ENCODE measurements at places on chromosomes 6 and 20.

- H3K36me3 ChIP-seq: no peaks in the 10 kb centered on the region
- no peak overlapping the region for H3K4me3 ChIP-seq
- no peaks in the 10 kb centered on the region for H3K27me3 ChIP-seq
- H3K27ac ChIP-seq: no peak overlapping the region
- no peaks in the 10 kb centered on the region for H3K4me1 ChIP-seq
- DNase-seq: no peak
Observed at GRCh38 chr6:11585426-11586016, 48.0 kb downstream of the TMEM170B start.

DNA sequence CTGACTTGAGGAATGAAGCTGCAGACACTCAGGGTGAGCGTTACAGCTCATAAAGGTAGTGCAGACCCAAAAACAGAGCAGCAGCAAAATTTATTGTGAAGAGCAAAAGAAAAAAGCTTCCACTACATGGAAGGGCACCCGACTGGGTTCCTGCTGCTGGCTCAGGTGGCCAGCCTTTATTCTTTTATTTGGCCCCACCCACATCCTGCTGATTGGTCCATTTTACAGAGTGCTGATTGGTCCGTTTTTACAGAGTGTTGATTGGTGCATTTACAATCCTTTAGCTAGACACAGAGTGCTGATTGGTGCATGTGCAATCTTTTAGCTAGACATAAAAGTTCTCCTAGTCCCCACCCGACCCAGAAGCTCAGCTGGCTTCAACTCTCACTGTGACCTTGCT lies 95.3 kb upstream of the STMND1 start:
- no peak for DNase-seq
- peaks cover 2% of the 10 kb centered on the region for H3K36me3 ChIP-seq
- H3K4me1 ChIP-seq: peaks cover 6% of the 10 kb centered on the region
- no peak overlapping the region for H3K4me3 ChIP-seq
- H3K27ac ChIP-seq: no peak overlapping the region
- H3K27me3 ChIP-seq: peaks cover 54% of the 10 kb centered on the region

- peaks cover 12% of the 10 kb centered on the region for H3K4me1 ChIP-seq
- H3K27me3 ChIP-seq: peaks cover 2% of the 10 kb centered on the region
- peak overlapping the region; percentile 21 for H3K27ac ChIP-seq
Observed at GRCh38 chr6:109894181-109894580, 83.9 kb upstream of the GPR6 start.

- peaks cover 7% of the 10 kb centered on the region for H3K27me3 ChIP-seq
- DNase-seq: peak; percentile 23
- H3K36me3 ChIP-seq: no peaks in the 10 kb centered on the region
- no peak overlapping the region for H3K27ac ChIP-seq
Observed at GRCh38 chr6:150395388-150396009, 26.7 kb downstream of the IYD start.

DNA sequence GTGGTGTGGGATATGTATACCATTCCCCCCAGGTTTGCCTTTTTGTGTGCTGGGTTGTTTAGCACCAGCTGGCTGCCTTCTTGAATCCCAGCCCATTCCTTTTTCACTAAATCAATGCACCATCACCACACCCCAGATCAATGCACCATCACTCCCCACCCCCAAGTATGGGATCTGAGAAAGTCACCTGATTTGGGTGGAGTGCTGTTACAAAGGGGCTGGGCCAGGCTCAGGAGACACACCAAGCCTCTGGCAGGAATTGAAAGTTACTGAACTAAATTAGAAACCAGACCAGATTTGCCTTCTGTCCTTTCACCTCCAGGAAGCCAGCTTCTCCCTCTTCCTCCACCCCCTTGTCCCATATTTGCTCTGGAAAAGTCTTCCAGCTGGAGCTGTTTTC lies 19.6 kb upstream of the PKHD1 start:
- no peaks in the 10 kb centered on the region for H3K4me1 ChIP-seq
- H3K36me3 ChIP-seq: peaks cover 2% of the 10 kb centered on the region
- H3K4me3 ChIP-seq: no peak overlapping the region
- peaks cover 51% of the 10 kb centered on the region for H3K27me3 ChIP-seq

DNA sequence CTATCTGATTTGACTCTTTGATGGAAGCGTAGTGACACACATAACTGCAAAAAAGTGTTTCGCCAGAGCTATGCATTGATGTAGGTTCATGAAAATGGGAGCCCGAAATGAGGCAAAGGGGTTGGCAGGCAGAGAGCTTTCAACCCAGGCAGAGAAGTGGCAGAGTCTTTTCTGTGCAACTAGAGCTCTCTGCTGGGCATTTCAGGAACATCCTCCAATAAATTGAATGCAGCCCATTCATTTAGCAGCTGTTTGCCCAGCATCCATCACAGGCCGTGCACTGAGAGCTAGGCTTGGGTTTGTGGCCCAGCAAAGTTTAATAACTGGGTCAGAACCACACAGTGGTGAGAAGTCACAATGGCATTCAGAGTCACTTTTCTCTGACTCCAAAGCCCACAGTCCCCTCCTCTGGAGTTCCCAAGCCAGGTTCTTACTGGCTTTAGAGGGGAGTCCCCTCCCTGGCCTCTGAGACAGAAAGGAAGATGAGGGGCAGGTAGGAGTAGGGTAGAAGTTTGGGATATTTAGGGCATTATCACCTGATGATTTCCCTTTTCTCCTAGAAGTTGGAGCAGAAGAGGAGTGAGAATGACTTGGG lies 31.8 kb upstream of the ELMO2 start:
- H3K4me3 ChIP-seq: no peak overlapping the region
- DNase-seq: no peak
- no peaks in the 10 kb centered on the region for H3K4me1 ChIP-seq
- H3K36me3 ChIP-seq: no peaks in the 10 kb centered on the region

- no peak overlapping the region for H3K27ac ChIP-seq
- H3K4me3 ChIP-seq: no peak overlapping the region
- H3K4me1 ChIP-seq: peaks cover 13% of the 10 kb centered on the region
- peaks cover 32% of the 10 kb centered on the region for H3K27me3 ChIP-seq
- DNase-seq: no peak
Observed at GRCh38 chr6:20028562-20028961, 183.7 kb downstream of the MBOAT1 start.

- H3K4me3 ChIP-seq: no peak overlapping the region
- peaks cover 23% of the 10 kb centered on the region for H3K36me3 ChIP-seq
- DNase-seq: no peak
- H3K27ac ChIP-seq: no peak overlapping the region
Observed at GRCh38 chr20:48682529-48683363, 145.1 kb downstream of the PREX1 start.

- no peak overlapping the region for H3K4me3 ChIP-seq
- H3K4me1 ChIP-seq: no peaks in the 10 kb centered on the region
- H3K27ac ChIP-seq: no peak overlapping the region
- DNase-seq: no peak
- peaks cover 40% of the 10 kb centered on the region for H3K36me3 ChIP-seq
Observed at GRCh38 chr20:32165836-32166545, 41.6 kb downstream of the PLAGL2 start.

DNA sequence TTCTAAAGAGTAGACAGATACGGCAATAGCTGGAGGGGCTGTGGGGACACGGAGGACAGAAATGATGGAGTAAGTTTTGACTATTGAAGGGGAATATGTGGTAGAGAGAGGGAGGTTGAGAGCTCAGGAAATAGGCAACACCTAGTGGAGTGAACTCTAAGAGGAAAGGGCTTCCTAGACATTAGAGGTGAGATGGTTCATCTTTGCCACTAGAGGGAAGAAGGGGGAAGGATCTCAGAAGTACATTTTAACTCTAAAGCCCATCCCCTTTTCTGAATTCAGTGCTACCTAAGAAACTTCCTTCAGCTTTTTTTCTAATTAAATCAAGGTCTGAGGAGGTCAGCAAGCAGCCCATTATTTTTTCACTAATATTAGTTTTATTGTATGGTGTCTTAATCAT lies 689.4 kb upstream of the MAP3K7 start:
- H3K27me3 ChIP-seq: no peaks in the 10 kb centered on the region
- no peak overlapping the region for H3K4me3 ChIP-seq
- H3K4me1 ChIP-seq: no peaks in the 10 kb centered on the region
- no peak overlapping the region for H3K27ac ChIP-seq
- no peaks in the 10 kb centered on the region for H3K36me3 ChIP-seq

- H3K36me3 ChIP-seq: no peaks in the 10 kb centered on the region
- H3K27ac ChIP-seq: no peak overlapping the region
- no peak for DNase-seq
- H3K4me3 ChIP-seq: no peak overlapping the region
- peaks cover 3% of the 10 kb centered on the region for H3K27me3 ChIP-seq
- H3K4me1 ChIP-seq: peaks cover 41% of the 10 kb centered on the region
Observed at GRCh38 chr6:157224178-157224950, 99.0 kb downstream of the TMEM242 start.

- no peak overlapping the region for H3K27ac ChIP-seq
- DNase-seq: no peak
Observed at GRCh38 chr6:105301072-105301503, 101.8 kb downstream of the PREP start.

DNA sequence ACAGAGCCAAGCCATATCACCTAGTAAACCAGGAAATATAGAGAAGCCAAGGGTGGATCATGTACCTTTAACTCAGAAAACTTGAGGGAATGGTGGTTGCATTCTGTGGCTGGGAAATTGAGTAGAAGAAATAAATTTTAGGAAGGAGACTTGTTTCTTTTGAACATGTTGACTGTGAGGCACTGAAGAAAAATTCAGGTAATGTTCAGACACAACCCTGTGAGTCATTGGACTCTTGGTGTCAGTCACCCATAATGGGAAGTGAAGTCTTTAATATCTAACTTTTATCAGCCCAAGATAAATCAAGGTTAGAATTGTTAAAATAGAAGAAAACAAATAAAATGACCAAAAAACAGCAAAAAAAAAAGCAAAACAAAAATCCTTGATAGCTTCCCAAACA lies 98.8 kb upstream of the GRIK2 start:
- DNase-seq: no peak
- no peaks in the 10 kb centered on the region for H3K36me3 ChIP-seq
- no peak overlapping the region for H3K27ac ChIP-seq
- H3K27me3 ChIP-seq: no peaks in the 10 kb centered on the region
- no peaks in the 10 kb centered on the region for H3K4me1 ChIP-seq

GRCh38 chr6:43630980-43631619 lies 2.0 kb upstream of the GTPBP2 start:
- peak overlapping the region; percentile 70 for H3K27ac ChIP-seq
- no peak overlapping the region for H3K4me3 ChIP-seq
- H3K36me3 ChIP-seq: peaks cover 14% of the 10 kb centered on the region
- no peak for DNase-seq
- peaks cover 50% of the 10 kb centered on the region for H3K4me1 ChIP-seq

DNA sequence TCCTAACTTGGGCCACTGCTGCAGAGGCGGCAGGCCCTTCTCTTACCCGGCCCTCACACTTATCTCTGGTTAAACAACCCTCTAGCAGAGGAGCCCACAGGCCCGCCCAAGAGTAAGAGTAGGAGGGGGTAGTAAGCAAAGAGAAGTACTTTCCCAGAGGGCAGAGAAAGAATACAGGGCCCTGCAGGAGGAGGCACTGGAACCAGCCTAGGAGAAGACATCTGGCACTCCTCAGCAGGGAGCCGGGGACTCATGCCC lies 10.1 kb downstream of the MTCH1 start:
- no peak overlapping the region for H3K27ac ChIP-seq
- H3K4me3 ChIP-seq: no peak overlapping the region
- H3K4me1 ChIP-seq: peaks cover 12% of the 10 kb centered on the region
- peaks cover 43% of the 10 kb centered on the region for H3K36me3 ChIP-seq
- DNase-seq: no peak

DNA sequence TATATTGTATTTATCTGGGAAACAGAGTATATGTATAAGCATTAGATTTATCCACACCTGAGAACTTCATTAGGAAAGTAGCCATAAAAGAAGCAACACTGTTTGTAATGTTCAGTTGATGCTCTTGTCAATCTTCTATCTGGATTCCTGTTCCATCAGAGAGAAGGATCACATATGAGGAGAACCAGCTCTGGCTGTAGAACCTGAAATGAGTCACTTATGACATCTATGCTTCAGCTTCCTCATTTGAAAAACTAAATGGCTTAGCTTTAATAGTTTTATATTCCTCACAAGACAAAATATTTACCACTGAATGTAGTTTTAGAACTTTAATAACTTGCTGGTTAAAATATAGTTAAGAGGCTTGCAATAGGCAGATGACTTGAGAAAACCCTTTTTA lies 144.7 kb downstream of the TASP1 start:
- H3K27ac ChIP-seq: no peak overlapping the region
- no peak for DNase-seq
- H3K4me3 ChIP-seq: no peak overlapping the region
- H3K27me3 ChIP-seq: no peaks in the 10 kb centered on the region
- H3K36me3 ChIP-seq: peaks cover 27% of the 10 kb centered on the region
- no peaks in the 10 kb centered on the region for H3K4me1 ChIP-seq

DNA sequence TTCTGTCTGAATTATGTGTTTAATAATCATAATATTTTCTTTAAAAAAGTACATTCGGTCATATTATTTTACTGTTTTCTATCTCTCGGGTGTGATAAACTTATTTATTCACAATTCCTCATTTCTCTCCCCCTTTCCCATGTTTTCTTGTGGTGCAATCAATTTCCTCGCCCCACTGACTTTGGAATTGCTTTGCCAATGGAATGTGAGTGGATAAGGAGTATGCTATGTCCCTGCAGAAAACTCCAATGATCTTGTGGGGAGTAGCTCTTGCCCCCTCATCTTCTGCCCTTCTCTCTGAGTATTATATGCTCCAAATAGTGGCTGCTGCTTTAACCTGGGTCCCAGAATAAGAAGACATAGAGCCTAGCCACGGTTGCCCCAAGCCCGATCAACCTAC lies 64.1 kb downstream of the HMGN3 start:
- DNase-seq: no peak
- H3K27me3 ChIP-seq: no peaks in the 10 kb centered on the region
- H3K4me3 ChIP-seq: no peak overlapping the region
- H3K4me1 ChIP-seq: no peaks in the 10 kb centered on the region
- H3K27ac ChIP-seq: no peak overlapping the region

- no peaks in the 10 kb centered on the region for H3K36me3 ChIP-seq
- peaks cover 2% of the 10 kb centered on the region for H3K27me3 ChIP-seq
- peaks cover 15% of the 10 kb centered on the region for H3K4me1 ChIP-seq
- no peak overlapping the region for H3K27ac ChIP-seq
- no peak for DNase-seq
Observed at GRCh38 chr6:143396497-143397226, 53.8 kb downstream of the ADAT2 start.

DNA sequence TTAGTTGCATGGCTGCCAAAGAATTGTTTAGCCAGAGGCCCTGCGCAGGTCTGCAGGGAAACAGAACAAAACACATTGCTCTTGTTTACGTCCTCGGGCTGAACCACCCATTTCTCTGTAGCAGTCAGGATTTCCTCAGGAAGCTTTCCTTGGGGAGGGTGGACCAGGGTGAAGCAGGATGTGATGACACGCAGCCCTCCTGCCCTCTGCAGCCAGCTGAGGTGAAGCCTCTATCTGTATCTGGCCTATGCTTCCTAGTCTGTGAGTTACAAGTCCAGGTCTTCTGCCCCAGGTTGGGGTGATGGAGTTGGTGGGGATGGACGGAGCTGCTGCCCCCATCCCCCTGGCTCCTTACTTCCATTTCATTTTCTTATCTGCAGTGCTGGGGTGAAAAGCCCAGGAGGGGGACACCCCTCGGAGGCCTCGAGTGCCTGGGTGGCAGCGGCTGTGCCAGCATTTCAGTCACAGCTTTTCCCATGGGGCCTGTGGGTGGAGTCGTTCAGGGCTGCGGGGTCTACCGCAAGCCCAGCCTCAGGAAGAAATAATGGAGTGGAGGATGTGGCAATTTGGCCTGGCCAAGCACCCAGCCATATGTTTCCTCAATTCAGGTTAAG lies 24.9 kb downstream of the SASH1 start:
- H3K4me1 ChIP-seq: no peaks in the 10 kb centered on the region
- no peaks in the 10 kb centered on the region for H3K36me3 ChIP-seq
- peaks cover 39% of the 10 kb centered on the region for H3K27me3 ChIP-seq
- DNase-seq: no peak
